ENCODE measurements at places on chromosomes 5 and 9.

GRCh38 chr5:68243681-68244080 lies 28.1 kb downstream of the PIK3R1 start:
- no peak for DNase-seq

DNA sequence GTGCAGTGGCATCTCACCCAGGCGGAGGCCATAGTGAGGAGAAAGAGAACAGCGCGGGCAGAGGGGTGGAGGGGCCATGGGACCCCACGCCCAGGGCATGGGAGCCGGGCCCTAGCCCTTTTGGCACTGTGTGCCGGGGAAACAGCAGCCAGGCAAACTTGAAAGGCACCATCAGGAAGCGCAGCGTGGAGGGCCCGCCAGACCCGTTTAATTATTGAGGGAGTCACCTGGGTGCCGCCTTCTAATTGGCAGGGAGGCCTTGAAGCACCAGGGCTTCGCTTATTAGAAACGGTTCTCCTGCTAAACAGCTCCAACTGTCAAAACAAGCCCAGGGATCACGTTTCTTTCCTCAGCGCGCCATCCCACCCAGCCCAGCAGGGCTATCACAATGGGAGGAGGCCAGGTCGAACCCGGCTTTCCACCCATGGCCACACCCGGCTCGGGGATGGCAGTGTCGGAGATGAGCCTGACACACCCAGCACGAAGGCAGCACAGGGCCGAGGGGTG lies 104.6 kb upstream of the SARDH start:
- DNase-seq = no peak

- peak; percentile 18 for DNase-seq
These were observed 132.9 kb downstream of the ADAMTSL1 start for GRCh38 chr9:18606846-18607245.

DNA sequence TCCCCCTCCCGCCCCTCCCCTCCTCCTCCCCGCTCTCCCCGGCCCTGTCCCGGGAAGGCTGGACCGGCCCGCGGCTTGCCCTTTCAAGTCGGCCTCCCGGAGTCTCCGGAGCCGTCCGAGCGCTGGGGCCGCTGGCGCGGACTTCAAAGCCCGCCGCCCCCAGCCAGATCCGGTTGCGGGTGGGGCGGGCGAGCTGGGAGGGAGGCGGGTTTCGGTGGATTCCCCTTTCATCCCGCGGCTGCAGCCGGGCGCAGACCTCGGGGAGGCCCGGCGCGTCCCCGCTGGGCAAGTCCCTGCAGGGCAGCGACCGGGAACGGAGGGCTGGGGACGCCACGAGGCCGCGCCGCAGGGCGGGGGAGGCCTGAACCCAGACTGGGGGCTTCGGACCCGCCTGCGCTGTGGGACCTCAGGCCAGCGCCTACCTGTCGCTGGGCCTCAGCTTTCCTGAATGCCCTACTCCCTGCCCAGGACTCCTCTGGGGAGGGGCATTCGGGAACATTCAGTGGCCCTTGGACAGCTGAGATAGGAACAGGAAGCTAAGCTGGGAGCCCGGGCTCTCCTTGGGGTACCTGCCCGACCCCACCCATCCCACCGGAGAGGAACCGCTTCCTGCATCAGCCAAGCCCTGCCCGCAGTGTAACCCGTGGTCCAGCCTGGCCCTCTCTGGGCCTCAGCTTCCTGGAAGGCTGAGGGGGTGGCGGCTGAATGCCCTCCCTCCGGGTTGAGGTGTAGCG lies 23.4 kb downstream of the C9orf50 start:
- DNase-seq = no peak

- no peak for DNase-seq
These were observed 446.2 kb upstream of the TRPC7 start for GRCh38 chr5:136811551-136811950.

DNA sequence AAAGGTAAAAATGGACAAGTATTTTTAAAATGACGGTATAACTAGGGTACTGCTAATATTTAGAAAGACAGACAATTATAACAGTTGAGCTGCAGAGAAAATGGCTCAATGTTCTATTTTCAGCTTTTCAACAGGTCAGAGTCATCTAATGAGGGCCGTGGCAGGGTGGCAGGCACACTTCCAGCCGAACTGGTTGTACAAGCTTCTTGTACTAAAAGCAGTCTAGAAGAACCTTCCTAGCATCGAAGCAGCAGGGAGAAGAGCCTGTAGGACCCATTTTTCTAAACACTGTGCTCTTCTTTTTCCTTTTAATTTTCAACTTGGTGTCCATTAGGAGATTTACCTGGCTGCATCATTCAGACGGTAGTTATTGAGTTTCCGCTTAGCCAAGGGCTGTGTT lies 85.6 kb downstream of the SLC28A3 start:
- DNase-seq = no peak

DNA sequence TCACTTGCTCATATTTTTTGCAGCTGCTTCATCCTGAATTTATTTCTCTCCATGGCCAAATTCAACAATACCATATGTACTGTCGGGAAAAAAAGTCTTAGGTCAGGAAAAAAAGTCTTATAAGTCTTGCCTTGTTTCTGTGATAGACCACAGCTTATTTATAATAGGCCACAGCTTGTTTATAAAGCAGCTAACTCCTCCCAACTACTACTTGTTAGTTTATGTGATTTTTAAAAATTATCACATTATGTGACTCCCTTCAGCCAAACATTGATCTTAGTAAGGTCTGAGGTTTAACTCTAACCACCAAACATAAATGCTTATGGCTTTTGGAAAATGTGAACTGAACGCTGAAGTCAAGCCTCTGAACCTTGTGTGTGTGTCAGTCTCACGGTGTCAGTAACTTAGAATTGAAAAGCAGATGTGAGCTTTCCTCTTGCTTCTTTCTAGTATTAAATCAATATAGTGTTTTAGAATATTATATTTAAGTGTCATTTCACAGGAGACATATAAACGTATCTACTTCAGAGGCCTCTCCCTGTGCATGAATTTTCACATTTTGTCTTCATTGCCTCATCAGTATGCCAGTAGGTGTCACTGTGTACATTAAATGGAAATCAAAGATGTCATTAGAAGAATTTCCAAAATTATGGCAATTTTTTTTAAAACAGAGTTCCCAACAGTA lies 51.3 kb downstream of the SNX24 start:
- DNase-seq = peak; percentile 14

GRCh38 chr5:5159282-5160103 lies 19.4 kb downstream of the ADAMTS16 start:
- DNase-seq = no peak

GRCh38 chr5:73433982-73434342 lies 14.6 kb downstream of the FOXD1 start:
- no peak for DNase-seq

DNA sequence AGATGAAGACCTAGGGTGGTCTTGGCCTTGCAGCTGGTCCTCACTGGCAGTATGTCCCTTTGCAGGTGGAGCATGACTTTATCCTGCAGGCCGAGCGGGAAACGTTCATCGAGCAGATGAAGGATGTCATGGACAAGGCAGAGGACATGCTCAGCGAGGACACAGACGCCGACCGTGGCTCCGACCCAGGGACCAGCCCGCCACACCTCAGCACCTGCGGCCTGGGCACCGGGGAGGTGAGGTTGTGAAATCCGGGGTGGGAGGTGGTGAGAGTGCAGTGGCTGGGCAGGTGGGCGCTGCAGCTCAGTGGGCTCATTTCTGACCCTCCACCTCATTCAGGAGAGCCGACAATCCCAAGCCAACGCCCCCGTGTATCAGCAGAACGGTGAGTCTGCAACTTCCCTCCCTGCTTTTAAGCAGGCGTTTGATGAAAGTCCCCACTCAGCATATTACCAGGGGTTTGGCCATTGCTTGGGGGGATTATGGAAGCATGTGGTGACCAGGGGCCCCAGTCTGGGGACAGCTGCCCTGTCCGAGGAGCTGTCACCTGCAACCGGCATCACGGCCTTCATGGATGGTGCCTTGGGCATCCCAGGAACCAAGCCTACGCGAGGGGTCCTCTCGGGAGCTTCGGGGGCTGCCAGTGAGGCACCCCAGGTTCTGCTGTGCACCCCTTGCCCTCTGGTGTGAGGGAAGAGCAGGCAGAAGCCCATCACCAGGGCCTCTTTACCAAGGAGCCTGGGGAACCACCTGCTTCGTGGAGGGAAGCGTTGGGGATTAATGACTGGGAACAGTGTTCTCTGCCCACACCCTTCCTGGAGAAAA lies 84.0 kb downstream of the WNK2 start:
- DNase-seq = no peak

DNA sequence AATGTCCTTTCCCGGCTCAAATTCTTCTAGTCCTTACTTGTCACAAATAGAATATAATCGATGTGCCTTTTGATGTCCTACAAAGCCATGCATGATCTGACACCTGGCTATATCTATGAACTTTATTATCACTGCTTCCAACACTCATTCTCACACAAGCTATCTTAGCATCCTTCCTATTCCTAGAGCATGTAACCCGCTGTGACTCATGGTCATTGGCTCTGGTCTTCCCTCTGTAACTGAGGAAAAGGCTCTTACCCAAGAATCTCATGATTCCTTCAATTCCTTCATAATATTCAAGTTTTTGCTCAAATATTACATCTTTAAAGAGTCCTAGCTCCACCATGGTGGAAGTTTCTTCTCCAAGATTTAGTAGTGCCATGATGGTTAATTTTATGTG lies 480.0 kb upstream of the PAPPA start:
- DNase-seq = no peak

DNA sequence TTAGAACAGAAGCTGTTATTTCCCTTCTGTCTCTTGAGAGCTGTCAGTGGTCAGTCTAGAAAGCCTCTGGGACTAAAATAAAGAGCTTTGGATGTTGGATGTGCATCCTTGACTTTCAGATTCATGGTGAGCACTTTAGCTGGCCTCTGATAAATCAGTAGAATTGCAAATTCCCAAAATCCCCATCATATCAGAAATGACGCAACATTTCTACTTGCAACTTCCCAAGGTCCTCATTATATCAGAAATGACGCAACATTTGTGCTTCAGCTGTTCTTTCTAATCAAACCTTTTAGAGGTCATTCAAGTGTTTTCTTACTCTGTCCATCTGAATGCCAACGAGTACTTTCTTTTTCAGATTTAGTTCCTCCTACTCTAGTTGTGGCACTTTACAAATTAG lies 167.3 kb upstream of the MOCS2 start:
- no peak for DNase-seq

GRCh38 chr9:37468620-37469019 lies 3.4 kb upstream of the ZBTB5 start:
- no peak for DNase-seq

DNA sequence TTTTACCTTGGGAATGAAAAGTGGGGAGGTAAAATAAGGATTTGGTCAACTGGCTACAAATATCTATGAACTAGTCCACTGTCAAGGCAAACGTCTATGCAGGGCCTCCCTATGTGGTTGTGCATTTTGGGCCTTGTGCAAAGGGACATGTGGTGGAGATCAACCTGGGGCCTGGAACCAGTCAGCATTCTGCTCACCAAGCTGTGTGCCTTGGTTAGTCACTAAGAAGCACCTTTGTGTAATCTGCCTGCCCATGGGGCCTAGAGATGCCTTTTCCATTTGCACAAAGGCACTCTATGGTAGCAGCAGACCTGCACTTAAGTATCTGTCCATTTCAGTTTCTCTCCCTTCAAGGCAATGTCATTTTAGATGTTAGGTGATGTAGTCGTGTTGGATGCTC lies 184.0 kb downstream of the GNAQ start:
- no peak for DNase-seq

GRCh38 chr5:36932699-36933098 lies 56.1 kb downstream of the NIPBL start:
- DNase-seq = no peak

DNA sequence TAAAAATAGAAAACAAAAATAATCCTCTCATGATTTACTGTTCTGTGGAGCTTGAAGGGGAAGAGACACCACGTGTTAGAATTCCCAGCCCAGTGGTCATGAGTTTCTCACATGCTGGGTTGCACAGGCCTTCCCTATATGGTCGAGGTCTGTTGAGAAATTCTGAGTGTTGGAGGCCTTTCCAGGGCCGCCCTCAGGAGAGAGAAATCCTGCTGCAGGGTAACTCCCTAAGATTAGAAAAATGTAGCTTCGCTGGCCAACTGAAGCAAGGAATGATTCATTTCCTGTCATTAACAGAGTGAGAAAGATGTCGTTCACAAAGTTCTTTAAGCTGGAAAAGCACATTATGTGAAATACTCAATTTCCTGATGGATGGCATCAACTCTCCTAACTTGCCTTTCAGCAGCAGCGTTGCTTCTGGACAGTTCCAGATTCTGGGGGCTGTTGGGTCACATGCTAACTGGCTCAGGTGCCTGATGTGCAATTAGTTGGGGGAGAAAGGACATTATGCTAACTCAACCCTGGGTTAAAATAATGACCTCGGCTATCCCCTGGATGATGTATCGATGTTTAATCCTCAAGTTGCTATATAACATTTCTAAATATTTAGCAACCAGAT lies 104.8 kb upstream of the CD180 start:
- peak; percentile 80 for DNase-seq

DNA sequence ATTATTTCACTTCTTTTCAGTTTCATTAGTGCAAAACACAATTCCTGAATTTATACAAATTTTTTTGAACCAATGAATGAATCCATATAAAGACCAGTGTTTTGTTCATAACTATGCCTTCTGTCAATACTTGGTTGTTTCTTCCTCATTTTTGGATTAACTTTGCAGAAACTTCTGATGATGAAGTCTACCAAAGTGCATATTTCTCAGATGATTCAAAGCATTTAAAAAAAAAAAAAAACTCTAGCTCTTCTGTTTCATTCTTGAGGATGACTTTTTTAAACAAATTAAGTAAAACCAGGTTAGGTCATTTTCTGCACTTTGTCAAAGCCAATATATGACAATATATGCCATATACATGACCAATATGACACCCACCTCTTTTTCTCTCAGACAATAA lies 92.6 kb downstream of the CHSY3 start:
- DNase-seq = no peak

GRCh38 chr5:113495422-113495841 lies 7.2 kb upstream of the MCC start:
- no peak for DNase-seq

GRCh38 chr5:1098986-1099597 lies 12.8 kb downstream of the SLC12A7 start:
- DNase-seq = no peak

GRCh38 chr9:36461323-36461722 lies 61.3 kb upstream of the RNF38 start:
- DNase-seq = no peak

GRCh38 chr5:178201221-178201926 lies 3.0 kb upstream of the HNRNPAB start:
- no peak for DNase-seq

- DNase-seq = no peak
These were observed 122.2 kb upstream of the GNA14 start for GRCh38 chr9:77770340-77770739.

- DNase-seq = no peak
These were observed 345.7 kb upstream of the SLC30A5 start for GRCh38 chr5:68748101-68748500.

GRCh38 chr9:94068257-94068656 lies 16.0 kb upstream of the PTPDC1 start:
- no peak for DNase-seq

GRCh38 chr9:79140751-79141150 lies 431.0 kb upstream of the TLE4 start:
- no peak for DNase-seq
